ENCODE measurements at places on chromosomes 16 and 17.

- no peak for DNase-seq
Observed at GRCh38 chr16:55043499-55043898, 112.8 kb downstream of the IRX5 start.

GRCh38 chr16:14069818-14070217, 1.3 kb upstream of the MRTFB start:
- no peak for DNase-seq

GRCh38 chr16:57815987-57816745, 13.9 kb upstream of the KIFC3 start:
- DNase-seq = peak; percentile 90

- DNase-seq = peak; percentile 69
Observed at GRCh38 chr17:69761767-69762321, 313.2 kb upstream of the KCNJ16 start.

DNA sequence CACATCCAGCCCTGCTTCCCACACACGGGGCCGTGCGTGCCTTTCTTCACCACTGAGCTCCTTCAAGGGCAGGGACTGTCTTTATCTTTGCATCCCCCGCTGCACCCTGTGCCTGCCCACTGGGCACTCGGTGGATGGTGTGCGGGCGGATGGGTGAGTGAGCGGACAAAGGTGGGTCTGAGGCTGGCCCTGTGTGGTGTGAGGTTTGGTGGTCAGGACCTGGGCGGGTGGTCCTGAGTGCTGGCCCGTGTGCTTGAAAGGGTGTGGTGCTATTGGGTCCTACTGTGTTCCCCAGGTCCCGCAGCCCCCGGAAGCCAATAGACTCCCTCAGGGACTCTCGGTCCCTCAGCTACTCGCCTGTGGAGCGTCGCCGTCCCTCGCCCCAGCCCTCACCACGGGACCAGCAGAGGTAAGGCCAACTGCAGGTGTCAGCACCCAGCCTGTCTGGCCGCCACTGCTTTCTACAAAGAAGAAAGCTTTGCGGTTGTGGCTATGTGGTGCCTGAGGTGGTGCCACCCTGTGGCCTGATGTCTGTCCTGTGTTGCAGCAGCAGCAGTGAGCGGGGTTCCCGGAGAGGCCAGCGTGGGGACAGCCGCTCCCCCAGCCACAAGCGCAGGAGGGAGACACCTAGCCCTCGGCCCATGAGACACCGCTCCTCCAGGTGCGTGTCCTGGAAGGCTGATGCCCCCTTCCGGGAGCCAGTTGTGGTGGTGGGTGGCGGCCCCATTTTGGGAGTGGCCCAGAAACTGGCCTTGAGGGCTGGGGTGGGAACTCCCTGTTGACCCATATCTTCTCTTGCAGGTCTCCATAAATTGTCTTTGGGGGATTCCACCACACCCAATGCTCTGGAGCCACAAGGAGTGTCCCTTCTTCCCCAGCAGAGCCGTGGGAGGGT, 6.8 kb downstream of the ELOB start:
- DNase-seq = no peak

GRCh38 chr16:84443166-84443802, 61.2 kb downstream of the MEAK7 start:
- DNase-seq = no peak

DNA sequence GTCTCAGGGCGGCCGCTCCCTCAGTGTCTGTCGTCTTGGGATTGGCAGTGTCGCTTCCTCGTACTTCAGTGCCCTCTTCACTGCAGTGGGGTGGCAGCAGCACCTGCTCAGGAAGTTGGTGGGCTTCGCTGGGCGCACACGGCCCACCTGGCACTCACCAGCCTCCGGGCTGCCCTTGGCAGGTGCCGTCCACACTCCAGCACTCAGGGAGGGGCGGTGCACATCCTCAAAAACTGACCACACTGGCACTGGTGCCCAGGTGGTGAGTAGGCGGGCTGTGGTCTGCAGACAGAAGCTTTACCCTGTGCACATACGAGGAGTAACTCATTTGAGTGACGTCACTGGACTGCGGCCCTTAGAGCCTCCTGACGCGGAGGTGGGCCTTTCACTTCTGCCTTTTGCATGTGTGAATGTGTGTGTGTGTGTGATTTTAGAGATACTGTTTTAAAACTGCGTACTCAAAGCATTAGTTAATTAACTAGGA, 94.6 kb downstream of the BANP start:
- DNase-seq = no peak

GRCh38 chr16:29757950-29758466, 12.2 kb upstream of the C16orf54 start:
- peak; percentile 57 for DNase-seq

GRCh38 chr17:61540874-61541273, 50.1 kb downstream of the NACA2 start:
- DNase-seq = no peak

DNA sequence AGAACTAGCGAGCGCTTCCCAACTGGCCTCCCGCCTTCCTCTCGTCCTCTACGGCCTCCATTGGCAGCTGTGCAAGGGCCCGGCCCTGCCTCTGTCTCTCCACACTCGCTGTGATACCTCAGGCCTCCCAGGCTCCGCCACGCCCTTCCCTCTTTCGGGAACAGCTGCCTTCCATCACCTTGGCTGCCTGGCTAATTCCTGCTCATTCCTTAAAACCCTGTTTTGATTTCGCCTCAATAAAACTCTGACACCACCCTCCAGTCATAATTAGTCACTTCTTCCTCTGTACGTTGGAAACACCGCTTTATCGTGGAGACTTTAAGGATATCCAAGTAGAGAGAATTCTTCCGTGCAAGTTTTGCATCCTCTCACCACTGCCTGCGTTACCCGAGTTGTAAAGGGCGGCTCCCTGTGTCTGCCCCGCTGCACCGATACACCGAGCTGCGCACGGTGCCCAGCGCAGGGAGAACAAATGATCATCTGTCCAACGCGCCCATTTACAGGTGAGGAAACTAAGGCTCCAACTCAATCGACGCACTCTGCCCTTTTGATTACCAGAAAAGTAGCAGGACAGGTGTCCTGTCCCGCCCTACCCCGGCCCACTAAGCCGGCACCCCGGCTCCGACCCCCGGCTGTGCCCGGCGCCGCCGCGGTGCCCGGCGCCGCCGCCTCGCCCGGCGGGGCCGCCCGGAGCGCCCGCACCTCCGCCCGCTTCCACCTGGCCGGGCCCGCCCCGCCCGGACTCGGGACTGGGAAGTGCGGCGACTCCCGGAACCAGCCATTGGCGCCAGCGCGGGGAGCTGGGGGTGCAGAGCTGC, 139.7 kb downstream of the SEC14L1 start:
- no peak for DNase-seq

DNA sequence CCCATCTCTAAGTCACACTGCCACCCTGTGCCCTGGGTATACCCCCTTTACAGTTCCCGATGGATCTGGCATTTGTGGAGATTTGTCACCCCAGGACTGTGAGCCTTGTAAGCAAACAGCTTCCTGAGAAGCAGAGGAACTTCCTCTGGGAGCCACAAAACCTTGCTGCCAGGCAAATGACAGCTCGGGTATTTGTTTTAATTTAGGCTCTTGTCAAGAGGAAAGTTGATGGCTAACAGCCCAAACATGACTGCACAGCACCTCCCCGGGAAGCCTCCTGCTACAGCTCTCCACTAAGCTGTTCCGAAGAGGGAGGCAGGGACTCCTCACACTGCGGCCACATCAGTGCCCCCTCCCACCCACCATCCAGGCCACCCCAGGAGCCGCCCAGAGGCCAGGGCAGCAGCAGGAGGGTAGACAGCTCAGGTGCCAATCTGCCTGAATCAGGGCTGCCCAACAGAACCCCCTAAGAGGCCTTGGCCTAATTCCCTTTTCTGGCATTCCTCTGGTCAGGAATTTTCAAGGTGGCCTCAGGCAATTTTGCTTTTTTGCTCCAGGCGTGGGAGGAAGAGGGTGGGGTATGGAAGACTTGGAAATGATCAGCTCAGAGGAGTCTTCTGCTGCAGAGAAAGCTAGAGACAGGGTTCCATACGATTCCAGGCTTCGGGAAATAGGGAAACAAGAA, 2.6 kb downstream of the ABR start:
- no peak for DNase-seq
